ENCODE measurements at places on chromosomes 11 and 22. TPM values are rescaled to one million over a fixed set of nuclear protein-coding genes. Genes with fewer than 3 reads are reported as not detected.
A peak's percentile ranks its signal among the peaks of the same experiment; 100 is the strongest.

DNA sequence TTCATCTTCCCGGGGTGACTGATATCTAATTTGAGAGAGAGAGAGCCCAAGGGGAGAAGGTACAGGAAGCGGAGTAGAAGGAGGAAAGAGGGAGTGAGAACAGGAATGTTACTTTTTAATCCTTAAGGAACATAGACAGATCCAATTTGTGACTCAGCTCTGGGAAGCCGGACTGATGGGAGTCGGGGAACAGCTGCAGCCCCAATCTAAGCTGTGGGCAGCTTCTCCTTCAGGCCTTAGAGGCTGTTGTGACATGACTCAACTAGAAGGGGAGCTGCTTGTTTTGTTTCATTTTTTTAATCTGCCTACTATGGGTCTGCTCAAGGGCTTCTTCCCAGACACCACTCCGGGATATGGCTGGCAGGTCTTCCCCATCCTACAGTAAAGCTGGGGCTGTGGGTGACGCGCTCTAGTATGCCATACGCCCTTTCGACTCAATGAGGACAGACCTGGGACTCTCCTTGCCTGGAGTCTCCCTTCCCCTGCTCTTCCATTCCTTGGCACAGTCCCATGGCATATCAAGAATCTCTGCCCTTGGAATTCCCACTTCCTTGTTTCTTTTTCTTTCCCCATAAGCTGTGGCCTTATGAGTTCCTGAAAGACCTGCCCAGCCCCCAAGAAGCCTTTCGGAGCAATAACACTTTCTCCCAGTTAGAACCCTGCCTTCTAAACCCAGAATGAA, 103.3 kb upstream of the AKIP1 start:
- no peaks in the 10 kb centered on the region for H3K36me3 ChIP-seq
- no peaks in the 10 kb centered on the region for H3K27me3 ChIP-seq
- H3K27ac ChIP-seq = no peak overlapping the region
- no peak for DNase-seq
- H3K4me3 ChIP-seq = no peak overlapping the region

GRCh38 chr11:20617346-20618005, 18.1 kb downstream of the SLC6A5 start:
- no peaks in the 10 kb centered on the region for H3K36me3 ChIP-seq
- no peak overlapping the region for H3K4me3 ChIP-seq
- DNase-seq = no peak
- H3K27ac ChIP-seq = no peak overlapping the region
- H3K27me3 ChIP-seq = no peaks in the 10 kb centered on the region

The MS4A6E gene
- total RNA-seq = not detected

The MAP6 gene
- 0.53 TPM for total RNA-seq

- peak; percentile 72 for DNase-seq
- no peaks in the 10 kb centered on the region for H3K27me3 ChIP-seq
- H3K4me3 ChIP-seq = peak overlapping the region; percentile 91
- no peaks in the 10 kb centered on the region for H3K36me3 ChIP-seq
- H3K4me1 ChIP-seq = peaks cover 36% of the 10 kb centered on the region
- peak overlapping the region; percentile 97 for H3K27ac ChIP-seq
Measured at GRCh38 chr11:68040101-68040956, 1.5 kb downstream of the TCIRG1 start.
